ENCODE measurements at places on chromosomes 3 and 15.

DNA sequence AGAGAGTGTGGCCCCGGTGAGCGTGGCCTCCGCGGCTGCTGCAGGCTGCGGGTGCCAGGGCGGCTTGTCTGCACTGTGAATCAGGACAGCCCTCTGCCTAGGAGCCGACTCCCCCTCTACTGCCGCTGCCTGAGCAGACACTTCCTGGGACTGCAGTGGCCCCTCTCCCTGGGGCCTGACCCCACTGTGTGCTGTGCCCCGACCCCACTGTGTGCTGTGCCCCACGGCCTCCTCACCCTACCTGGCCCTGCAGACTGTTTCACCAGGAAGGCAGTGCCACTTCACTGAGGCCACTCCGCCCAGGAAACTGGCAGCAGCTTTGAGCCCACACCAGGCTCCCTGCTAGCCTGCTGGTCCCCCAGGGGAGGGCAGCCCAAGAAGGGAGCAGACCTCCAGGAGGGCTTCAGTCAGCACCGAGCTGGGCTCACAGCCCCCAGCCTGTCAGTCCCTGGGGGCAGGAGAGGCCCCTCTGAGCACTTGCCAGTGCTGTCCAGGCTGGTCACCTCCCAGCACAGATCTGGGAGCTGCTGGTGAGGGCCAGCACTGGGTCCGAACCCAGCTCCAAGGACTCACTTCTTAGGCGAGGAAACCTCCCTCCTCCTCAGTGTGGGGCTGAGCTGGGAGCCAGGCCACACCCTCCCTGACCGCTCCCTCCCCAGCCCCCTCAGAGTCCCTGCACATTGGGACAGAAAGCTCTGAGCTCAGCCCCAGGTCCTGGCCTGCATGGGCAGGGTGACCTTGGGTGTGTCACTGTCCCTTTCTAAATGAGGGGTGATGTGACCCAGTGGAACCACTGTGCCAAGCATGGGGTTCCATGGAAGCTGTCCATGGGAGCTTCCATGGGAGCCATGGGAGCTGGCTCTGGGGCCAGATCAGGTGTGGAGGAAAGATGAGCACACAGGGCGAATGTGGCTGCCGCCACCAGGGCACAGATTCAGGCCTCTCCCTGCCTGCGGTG lies 56.8 kb downstream of the DNAJB8 start:
- DNase-seq = no peak

DNA sequence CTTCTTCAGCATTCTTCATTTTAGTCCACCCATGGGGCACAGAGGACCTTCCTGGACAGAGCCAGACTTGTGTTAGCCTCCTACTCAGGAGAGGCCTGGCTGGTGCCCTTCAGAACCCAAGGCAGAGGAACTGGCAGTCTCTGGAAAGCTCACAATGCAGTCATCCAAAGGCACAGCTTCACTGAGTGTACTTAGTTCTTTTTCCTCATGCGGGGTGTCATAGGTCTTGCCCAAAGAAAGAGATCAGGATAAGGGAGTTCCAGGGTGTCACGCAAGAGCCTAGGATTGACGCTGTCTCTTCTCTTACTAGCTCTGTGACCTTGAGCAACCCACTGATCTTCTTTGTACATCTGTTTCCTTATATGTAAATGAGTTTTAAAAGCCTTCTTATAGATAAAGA lies 58.7 kb downstream of the CD200 start:
- no peak for DNase-seq

DNA sequence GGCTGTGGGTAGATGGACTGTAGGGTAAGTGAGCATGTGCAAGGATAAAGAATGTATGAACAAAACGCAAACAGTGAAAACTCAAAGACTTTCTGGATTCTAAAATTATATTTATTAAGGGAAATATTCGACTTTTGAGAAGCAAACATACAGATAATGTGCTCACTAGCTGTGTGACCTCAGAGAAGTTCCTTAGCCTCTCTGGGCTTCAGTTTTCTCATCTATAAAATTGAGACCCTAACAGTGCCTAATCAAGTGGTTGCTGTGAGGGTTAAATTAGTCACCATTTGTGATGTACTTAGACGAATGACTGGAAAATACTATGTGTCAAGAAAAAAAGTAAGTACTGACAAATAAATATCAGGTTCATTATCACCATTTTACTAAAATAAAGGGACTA lies 261.7 kb downstream of the MAGI1 start:
- no peak for DNase-seq

GRCh38 chr3:121629601-121630000 lies 31.1 kb downstream of the HCLS1 start:
- DNase-seq = no peak

GRCh38 chr15:62150445-62150844 lies 14.6 kb downstream of the C2CD4B start:
- DNase-seq = no peak

- no peak for DNase-seq
These were observed 47.0 kb upstream of the SETD2 start for GRCh38 chr3:47210863-47211405.

DNA sequence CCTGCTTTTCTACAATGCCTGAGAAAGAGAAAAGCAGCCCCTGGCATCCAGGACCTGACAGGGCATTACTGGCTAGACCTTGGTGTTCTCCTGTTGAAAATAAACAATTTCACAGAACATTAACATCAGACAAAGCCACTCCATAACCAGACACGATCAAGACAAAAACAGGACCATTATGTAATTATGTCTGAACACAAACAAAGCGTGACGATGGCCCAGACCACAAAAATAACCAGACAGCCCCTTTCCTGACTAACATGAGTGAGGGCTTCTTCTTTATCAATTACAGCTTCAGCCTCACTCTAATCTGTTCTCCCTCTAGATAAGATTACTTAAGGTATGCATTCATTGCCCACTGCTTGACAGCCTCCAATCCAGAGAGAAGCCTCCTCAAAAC lies 172.7 kb upstream of the LMCD1 start:
- no peak for DNase-seq

DNA sequence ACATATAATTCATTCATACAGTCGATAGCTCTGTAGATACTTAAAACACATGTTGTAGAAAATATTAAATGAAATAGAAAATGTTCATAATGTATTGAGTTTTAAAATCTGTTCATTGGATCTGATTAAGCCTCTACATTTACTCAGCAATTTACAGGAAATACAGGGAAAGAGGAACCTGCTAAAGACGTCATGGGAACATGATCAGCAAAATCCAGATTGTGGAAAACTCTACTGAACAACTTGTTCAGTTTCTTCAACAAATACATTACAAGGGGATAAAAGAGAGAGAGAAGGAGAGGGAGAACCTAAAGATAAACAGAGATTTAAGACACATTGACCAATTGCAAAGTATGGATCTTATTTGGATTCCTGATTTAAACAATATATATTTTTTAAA lies 46.7 kb downstream of the KLHL6 start:
- DNase-seq = no peak

DNA sequence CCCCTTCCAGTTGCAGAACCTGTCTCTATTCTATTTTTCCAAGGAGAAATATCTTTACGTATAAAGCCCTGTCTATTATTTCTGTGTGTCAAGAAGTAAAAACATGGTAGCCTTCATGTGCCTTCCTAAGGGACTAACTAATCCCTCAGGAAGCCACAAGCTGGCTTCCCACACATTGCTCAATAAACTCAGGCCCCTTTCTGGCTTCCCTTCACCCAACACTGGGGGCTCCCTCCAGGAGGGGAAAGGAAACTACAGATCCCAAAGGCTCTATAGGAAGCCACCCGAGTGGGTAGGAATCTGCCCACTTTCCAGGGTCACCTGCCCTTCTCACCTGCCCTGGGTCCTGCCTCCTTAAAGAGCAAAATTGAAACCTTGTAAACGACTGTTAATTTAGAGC lies 4.6 kb downstream of the TLE3 start:
- no peak for DNase-seq

DNA sequence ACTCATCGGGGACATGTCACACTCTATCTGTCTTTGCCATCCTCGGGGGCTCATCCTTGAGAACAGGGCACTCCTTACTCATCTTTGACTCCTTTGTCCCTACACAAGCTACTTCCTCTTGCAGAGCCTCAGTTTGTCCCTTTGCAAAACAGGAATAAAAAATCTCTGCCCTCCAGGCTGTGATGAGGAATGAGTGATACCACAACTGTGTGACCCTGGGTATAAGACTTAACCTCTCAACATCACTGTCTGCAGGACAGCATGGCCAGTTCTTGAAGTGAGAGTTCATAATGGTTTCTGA lies 48.5 kb downstream of the IQSEC1 start:
- DNase-seq = no peak

GRCh38 chr3:120652896-120653545 lies 29.0 kb downstream of the HGD start:
- no peak for DNase-seq

DNA sequence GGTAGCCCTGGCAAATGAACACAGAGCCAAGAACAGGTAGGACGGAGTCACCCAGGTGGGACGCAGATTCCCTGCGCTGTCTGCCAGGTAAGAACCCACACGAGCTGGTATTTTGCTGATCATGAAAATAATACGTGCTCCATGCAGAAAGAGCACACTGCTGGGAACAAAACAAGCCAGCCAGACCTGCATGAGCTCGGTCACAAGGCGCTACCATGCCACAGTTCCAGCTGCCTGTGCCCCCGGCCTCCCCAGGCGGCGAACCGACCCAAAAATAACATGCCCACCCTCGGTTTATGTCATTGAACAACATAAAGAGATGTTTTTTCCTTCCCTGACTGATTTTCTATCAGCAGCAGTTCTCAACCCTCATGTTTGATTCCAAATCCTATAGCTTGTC lies 25.8 kb downstream of the CYFIP1 start:
- no peak for DNase-seq

Measured in iris pigment epithelial cell (primary cell).